Caki2 (cell line): ENCODE measurements at places on chromosomes 4 and X.

GRCh38 chrX:154526901-154527675, 11.1 kb upstream of the FAM3A start:
- DNase-seq = peak; percentile 88

- peak; percentile 4 for DNase-seq
Measured at GRCh38 chrX:142804085-142804484, 221.6 kb upstream of the SPANXN4 start.

DNA sequence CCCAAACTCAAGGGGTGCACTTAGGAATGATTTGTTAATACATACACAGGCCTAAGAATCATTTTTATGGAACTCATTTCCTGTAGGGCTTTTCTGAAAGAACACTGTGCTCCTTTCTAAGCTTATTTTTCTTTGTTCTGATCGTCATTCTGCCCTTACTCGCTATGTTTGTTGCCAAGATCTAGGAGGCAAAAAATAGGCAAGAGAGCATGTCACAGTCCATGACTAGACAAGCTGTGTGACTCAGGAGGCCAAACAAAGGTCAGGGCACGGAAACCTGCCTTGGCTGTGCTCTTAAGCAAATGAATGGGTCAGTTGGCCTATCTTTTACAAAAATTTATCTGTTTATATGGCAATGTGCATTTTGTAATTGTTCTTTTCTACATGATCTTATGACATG, 42.5 kb upstream of the C1GALT1C1 start:
- peak; percentile 68 for DNase-seq

GRCh38 chr4:85644061-85644460, 169.1 kb downstream of the ARHGAP24 start:
- DNase-seq = no peak

DNA sequence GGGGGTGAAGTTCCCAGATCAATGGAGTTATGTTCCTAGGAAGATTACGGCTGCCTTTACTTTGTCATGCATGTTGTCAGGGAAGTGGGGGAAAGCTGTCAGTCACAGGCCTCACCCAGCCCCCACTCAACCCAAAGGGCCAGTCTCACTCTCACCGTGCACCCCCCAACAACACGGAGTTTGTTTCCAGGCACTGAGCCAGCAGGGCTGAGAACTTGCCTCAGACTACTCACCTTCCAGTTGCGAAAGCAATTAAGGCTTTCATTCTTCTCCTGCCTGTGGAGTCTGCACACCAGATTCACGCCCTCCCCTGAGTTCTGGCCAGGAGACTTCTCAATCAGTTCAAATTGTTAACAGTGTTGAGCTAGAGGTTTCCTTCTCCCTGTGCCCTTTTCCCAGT, 114.3 kb downstream of the SH3BGRL start:
- no peak for DNase-seq

- DNase-seq = no peak
Measured at GRCh38 chr4:102826105-102826889, 1.1 kb downstream of the UBE2D3 start.

- DNase-seq = no peak
Measured at GRCh38 chr4:4607336-4608213, 65.7 kb upstream of the STX18 start.

DNA sequence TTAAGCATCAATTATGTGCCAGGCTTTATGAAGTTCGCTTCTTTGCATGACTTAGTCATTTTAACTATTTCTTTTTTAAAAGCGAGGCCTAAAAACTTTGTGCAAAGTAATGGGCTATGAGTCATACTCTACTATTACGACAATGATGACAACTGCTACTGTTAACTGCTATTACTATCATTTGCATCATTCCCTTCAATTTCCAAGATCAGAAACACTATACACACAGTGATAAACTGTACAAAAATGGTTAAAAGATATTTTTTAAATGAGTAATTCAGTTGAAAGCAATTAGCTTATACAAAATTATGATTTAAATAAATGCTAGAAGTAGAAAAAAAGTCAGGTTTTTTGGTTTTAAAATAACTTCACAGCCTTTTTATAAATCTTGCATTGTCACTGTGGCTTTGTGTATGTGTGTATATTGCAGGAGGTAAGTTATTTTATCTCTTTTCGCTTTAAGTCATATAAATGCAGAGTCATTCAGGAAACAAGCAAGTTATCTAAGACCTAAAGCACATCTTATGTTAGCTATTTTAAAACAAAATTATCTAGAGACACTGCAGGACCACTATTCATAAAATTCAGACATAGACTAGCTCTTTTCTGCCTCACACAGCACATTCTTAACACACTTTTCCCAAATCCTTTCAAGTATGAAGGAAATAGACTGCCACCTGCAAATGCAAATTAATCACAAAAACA, 18.5 kb upstream of the CXCL3 start:
- DNase-seq = peak; percentile 75

- DNase-seq = no peak
Measured at GRCh38 chr4:60034361-60034760, 1165.8 kb upstream of the ADGRL3 start.

GRCh38 chr4:84697615-84698201, 114.8 kb downstream of the CDS1 start:
- DNase-seq = no peak

GRCh38 chr4:101264993-101265815, 82.1 kb downstream of the PPP3CA start:
- DNase-seq = peak; percentile 30
